ENCODE measurements at places on chromosomes 7 and 10. TPM values are rescaled to one million over a fixed set of nuclear protein-coding genes. Genes with fewer than 3 reads are reported as not detected.

GRCh38 chr10:42753126-42753506 lies 29.5 kb upstream of the BMS1 start:
- H3K27me3 ChIP-seq = no peaks in the 10 kb centered on the region
- no peak overlapping the region for H3K27ac ChIP-seq
- H3K4me3 ChIP-seq = peak overlapping the region; percentile 51
- no peaks in the 10 kb centered on the region for H3K36me3 ChIP-seq
- DNase-seq = peak; percentile 85

DNA sequence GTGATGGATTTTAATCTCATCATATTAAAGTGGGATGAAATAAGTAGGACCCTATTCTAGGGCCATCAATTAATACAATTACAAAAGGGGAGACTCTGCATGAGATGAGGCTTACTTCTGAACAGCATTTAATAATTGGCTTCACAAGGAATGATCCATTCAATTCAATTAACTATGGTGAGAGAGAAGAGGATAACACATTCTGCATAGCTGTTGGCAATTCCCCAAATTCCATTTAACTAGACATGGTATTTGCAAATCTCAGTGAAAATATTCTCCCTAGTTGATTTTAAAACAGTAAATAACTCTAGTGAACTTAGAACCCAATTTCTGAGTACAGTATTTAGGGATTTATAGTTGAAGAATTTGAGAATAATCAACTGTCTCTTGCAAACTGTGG lies 145.3 kb downstream of the NOC3L start:
- DNase-seq = no peak
- no peaks in the 10 kb centered on the region for H3K27me3 ChIP-seq
- no peak overlapping the region for H3K4me3 ChIP-seq
- H3K27ac ChIP-seq = no peak overlapping the region
- H3K36me3 ChIP-seq = no peaks in the 10 kb centered on the region
- H3K4me1 ChIP-seq = no peaks in the 10 kb centered on the region

- H3K27ac ChIP-seq = no peak overlapping the region
- no peak overlapping the region for H3K4me3 ChIP-seq
- no peaks in the 10 kb centered on the region for H3K4me1 ChIP-seq
- no peaks in the 10 kb centered on the region for H3K36me3 ChIP-seq
- DNase-seq = no peak
Measured at GRCh38 chr7:150756166-150756565, 18.9 kb downstream of the GIMAP5 start.

DNA sequence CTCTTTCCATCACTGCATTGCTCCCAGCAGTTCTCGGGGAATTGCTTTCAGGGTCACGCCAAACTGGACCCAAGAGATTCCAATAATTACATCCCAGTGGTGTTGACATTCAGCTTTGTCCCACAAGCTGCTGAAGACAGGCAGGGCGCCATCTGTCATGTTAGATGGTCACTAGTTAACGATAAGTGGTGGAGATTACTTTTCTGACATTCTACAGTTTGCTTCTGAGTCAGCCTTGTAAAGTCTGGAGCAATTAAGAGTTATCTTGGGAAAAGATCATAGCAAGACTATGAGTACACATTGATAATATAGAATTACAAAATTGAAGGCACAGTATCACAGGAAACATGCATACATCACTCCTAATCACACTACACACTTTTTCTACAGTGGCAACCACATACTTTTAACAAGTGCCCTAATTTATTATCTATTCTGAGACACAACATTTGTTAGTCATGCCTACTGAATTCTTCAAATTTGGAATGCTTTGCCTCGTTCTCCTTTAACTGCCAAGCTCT lies 41.9 kb downstream of the SEMA3C start:
- H3K4me3 ChIP-seq = no peak overlapping the region
- no peaks in the 10 kb centered on the region for H3K36me3 ChIP-seq
- DNase-seq = no peak
- no peaks in the 10 kb centered on the region for H3K4me1 ChIP-seq
- H3K27me3 ChIP-seq = no peaks in the 10 kb centered on the region

GRCh38 chr7:8152489-8153192 lies 109.3 kb downstream of the ICA1 start:
- no peaks in the 10 kb centered on the region for H3K27me3 ChIP-seq
- peaks cover 5% of the 10 kb centered on the region for H3K4me1 ChIP-seq
- H3K36me3 ChIP-seq = no peaks in the 10 kb centered on the region
- DNase-seq = no peak
- H3K27ac ChIP-seq = no peak overlapping the region

DNA sequence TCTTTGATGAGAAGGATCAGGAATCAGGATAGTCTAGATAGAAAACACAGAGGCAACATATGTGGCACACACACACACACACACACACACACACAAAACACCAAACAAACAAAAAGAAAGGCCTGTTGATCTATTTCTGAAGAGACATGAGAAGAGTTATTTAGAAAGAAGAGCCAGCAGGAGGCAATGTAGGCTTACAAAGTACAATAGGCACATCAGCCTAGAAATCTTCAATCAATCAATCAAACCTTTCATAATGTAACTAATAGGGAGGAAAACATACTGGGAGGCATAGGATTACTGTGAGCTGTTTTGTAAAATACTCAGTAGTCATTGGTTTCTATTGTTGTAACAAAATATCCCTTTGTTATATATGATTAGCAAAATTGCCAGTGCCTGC lies 47.3 kb upstream of the TES start:
- no peak overlapping the region for H3K27ac ChIP-seq
- DNase-seq = no peak
- no peak overlapping the region for H3K4me3 ChIP-seq
- no peaks in the 10 kb centered on the region for H3K4me1 ChIP-seq

GRCh38 chr7:44622342-44623151 lies 16.1 kb downstream of the OGDH start:
- no peaks in the 10 kb centered on the region for H3K36me3 ChIP-seq
- peaks cover 10% of the 10 kb centered on the region for H3K4me1 ChIP-seq
- peak overlapping the region; percentile 17 for H3K27ac ChIP-seq
- no peak for DNase-seq

DNA sequence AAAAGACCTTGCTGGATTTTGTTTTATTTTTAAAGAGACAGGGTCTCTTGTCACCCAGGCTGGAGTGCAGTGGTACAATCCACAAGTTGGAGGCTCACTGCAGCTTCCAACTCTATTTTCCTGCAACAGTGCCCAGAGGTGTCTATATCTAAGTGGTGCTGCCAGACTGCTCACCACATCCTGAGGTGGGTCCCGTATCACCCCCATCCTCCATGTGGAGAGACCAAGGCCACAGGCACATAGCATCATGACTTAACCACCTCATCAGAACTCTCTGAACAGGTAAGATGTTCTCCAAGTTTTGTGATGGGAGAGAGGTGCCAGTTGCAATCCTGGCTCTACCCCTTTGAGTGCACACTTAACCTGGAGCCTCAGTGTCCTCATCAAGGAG lies 98.2 kb downstream of the RNF216 start:
- H3K4me3 ChIP-seq = no peak overlapping the region
- no peaks in the 10 kb centered on the region for H3K36me3 ChIP-seq
- no peaks in the 10 kb centered on the region for H3K27me3 ChIP-seq
- peaks cover 35% of the 10 kb centered on the region for H3K4me1 ChIP-seq

DNA sequence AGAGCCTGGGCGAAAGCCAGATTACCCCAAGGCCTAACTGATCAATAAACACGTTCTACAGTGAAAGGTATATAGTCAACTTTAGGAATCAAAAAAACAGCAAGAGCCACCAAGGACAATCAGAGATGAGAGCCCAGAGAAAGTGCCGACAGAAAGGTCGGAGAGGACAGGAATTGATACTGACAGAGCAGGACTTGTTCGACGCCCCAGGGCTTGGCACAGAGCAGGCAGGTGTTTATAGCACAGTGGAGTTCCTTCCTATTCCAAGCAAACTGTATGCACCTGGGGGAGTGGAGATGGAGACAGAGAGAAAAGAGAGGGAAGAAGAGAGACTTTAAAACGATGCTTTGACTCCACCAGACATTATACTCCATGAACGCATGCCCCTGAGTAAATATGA lies 39.5 kb downstream of the PPP1R3C start:
- H3K4me3 ChIP-seq = no peak overlapping the region
- no peak for DNase-seq
- H3K27ac ChIP-seq = no peak overlapping the region

DNA sequence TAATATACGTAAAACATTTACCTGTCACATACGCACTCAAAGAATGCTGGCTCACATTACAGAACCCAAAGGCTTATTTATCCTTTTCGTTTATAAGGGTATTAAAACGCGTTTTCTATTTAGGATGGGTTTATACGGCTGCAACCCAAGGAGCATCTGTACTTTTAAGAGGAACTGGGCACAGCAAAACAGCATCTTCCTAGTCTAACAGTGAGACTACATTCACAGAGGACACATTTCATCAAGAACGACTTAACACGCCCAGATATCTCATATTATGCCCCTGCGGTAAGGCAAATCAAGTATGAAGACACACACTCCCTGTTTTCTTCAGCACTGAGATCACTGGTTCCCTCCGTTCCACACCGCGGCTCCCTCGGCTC lies 533 bp upstream of the DMTF1 start:
- peak overlapping the region; percentile 83 for H3K4me3 ChIP-seq
- no peaks in the 10 kb centered on the region for H3K36me3 ChIP-seq
- no peak for DNase-seq
- peak overlapping the region; percentile 98 for H3K27ac ChIP-seq
- peaks cover 17% of the 10 kb centered on the region for H3K4me1 ChIP-seq

GRCh38 chr10:119365773-119366599 lies 158.6 kb downstream of the GRK5 start:
- H3K27me3 ChIP-seq = no peaks in the 10 kb centered on the region
- peaks cover 6% of the 10 kb centered on the region for H3K4me1 ChIP-seq
- no peaks in the 10 kb centered on the region for H3K36me3 ChIP-seq
- no peak for DNase-seq
- H3K27ac ChIP-seq = no peak overlapping the region
- no peak overlapping the region for H3K4me3 ChIP-seq

GRCh38 chr10:48626986-48627731 lies 22.3 kb upstream of the ARHGAP22 start:
- no peaks in the 10 kb centered on the region for H3K36me3 ChIP-seq
- no peaks in the 10 kb centered on the region for H3K4me1 ChIP-seq
- no peak for DNase-seq
- H3K4me3 ChIP-seq = no peak overlapping the region
- no peaks in the 10 kb centered on the region for H3K27me3 ChIP-seq

- no peak for DNase-seq
- no peak overlapping the region for H3K4me3 ChIP-seq
- H3K36me3 ChIP-seq = no peaks in the 10 kb centered on the region
- no peak overlapping the region for H3K27ac ChIP-seq
- H3K27me3 ChIP-seq = no peaks in the 10 kb centered on the region
Measured at GRCh38 chr10:69332278-69333010, 54.1 kb downstream of the HK1 start.

DNA sequence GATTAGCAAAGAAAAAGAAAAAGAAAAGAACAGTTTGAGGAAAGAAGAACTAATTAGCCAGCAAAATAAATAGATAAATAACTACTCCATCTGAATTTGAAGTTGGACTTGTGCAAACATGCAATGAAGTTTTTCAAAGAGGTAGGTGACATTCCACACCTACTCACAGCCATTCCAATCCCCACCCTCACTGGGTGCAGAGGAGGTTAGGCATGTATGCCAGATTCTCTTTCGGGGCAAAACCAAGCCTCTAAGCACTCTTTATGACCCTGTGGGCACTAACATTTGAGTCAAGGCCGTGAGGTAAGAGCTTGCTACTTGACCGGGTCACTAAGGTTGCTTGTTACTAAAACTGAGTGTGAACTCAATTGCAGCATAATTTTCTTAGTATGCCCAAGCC lies 108.4 kb upstream of the SEMA3A start:
- no peak for DNase-seq
- H3K27me3 ChIP-seq = no peaks in the 10 kb centered on the region
- H3K36me3 ChIP-seq = no peaks in the 10 kb centered on the region
- no peaks in the 10 kb centered on the region for H3K4me1 ChIP-seq
- H3K27ac ChIP-seq = no peak overlapping the region
- H3K4me3 ChIP-seq = no peak overlapping the region

- no peak overlapping the region for H3K27ac ChIP-seq
- H3K4me3 ChIP-seq = no peak overlapping the region
- no peaks in the 10 kb centered on the region for H3K27me3 ChIP-seq
- peak; percentile 30 for DNase-seq
- no peaks in the 10 kb centered on the region for H3K4me1 ChIP-seq
- no peaks in the 10 kb centered on the region for H3K36me3 ChIP-seq
Measured at GRCh38 chr10:129614341-129614740, 147.3 kb downstream of the MGMT start.

GRCh38 chr7:112511451-112512202 lies 30.8 kb downstream of the LSMEM1 start:
- no peaks in the 10 kb centered on the region for H3K27me3 ChIP-seq
- H3K4me1 ChIP-seq = no peaks in the 10 kb centered on the region
- H3K4me3 ChIP-seq = no peak overlapping the region
- no peak for DNase-seq
- H3K27ac ChIP-seq = no peak overlapping the region

- H3K4me1 ChIP-seq = peaks cover 3% of the 10 kb centered on the region
- H3K27ac ChIP-seq = no peak overlapping the region
- DNase-seq = no peak
- no peak overlapping the region for H3K4me3 ChIP-seq
Measured at GRCh38 chr7:71772779-71773178, 639.4 kb downstream of the CALN1 start.

DNA sequence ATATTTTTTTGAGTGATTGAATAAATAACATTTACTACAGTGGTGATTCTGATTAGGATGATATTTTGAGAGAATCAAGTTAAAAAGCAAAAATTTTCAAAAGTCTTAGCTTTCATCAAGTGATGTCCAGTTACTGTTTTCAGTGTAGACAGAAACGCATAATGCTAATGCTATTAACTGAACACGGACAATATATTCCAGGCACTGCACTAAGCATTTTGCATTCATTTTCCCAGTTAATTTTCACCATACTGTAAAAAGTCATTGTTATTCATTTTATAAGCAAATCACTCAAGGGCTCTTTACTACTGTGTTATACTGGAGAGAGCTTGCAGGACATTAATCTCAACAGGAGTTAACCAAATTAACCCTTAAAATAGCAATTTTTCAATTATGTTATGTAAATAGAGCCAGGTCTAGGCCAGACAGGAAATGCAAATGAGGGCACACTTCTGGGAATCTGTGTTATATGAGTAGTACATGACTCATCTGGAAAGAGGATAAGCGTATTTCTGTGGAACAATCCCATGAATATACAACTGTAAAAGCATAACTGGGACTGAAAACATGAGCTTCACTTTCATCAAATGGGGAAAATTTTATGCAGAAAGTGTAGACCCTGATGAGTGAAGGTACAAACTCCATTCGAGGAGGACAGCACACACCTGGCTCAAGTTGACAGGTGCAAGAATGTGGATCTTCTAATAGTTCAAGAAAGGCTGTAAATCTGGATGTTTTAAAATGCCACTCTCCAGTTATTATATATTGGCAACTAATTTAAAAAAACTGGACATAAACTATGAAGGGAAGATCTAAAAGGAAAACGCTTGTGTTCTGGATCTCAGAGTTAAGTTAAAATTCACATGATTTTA lies 75.4 kb downstream of the ANK3 start:
- no peak for DNase-seq
- H3K4me3 ChIP-seq = no peak overlapping the region
- no peak overlapping the region for H3K27ac ChIP-seq
- no peaks in the 10 kb centered on the region for H3K36me3 ChIP-seq
- H3K27me3 ChIP-seq = no peaks in the 10 kb centered on the region

The LRRTM3 gene
- total RNA-seq = 10.5 TPM

The TMEM213 gene
- not detected for total RNA-seq

The CYP3A4 gene
- total RNA-seq = 1.8 TPM

The RPP38 gene
- 30.3 TPM for total RNA-seq

The ACTL6B gene
- 1.2 TPM for total RNA-seq

The RSPH10B2 gene
- total RNA-seq = 61.3 TPM

The ELMO1 gene
- total RNA-seq = 47.2 TPM

The PRSS37 gene
- total RNA-seq = 38.6 TPM
